ENCODE measurements at places on chromosomes 16 and 17. TPM values are rescaled to one million over a fixed set of nuclear protein-coding genes. Genes with fewer than 3 reads are reported as not detected.

The PPP1R1B gene
- 224 TPM for total RNA-seq

The IGF2BP1 gene
- total RNA-seq: not detected

The CACNG3 gene
- not detected for total RNA-seq

The CUEDC1 gene
- total RNA-seq: 20.2 TPM

DNA sequence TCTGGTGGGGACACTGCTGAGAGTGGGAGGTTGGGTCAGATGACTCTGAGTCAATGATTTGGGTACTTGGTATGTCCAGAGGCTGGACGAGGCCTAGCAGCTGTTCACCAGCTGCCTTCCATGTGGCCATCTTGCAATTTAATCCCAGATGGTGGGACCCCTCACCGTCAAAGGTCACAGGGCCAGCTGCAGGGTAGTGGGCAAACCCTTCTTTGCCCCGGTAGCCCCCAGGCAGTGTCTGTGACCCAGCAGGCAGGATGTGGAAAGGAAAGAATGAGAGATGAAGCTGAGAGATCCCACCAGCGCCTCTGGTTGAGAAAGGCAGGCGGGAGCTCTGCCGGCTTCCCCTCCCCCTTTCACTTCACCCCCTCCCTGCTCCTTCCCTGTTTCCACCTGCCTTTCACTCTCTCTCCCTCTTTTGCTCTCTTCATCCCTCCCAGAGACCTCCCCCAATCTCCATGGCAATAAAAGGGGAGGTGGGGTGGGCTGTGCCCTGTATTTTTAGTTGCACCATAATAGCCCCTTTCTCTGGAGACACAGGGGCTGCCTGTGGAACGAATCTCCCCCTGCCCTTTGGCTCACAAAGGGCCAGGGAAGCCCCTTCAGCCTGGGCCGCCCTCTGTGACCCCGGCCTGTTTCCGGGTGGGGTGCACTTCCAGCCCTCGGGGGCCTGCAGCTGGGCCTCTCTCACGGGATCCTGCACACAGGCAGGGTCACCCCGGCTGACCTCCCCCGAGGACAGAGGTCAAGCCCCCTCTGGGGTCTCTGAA is 20.2 kb downstream of the CDK5RAP3 start:
- no peak for DNase-seq

- DNase-seq: no peak
Observed at GRCh38 chr17:2750721-2751120, 1.3 kb upstream of the CCDC92B start.

- no peak for DNase-seq
Observed at GRCh38 chr16:86011532-86011931, 112.6 kb downstream of the IRF8 start.

All from transverse colon (tissue), 4 donors.